ENCODE measurements at places on chromosomes 3 and 15.

DNA sequence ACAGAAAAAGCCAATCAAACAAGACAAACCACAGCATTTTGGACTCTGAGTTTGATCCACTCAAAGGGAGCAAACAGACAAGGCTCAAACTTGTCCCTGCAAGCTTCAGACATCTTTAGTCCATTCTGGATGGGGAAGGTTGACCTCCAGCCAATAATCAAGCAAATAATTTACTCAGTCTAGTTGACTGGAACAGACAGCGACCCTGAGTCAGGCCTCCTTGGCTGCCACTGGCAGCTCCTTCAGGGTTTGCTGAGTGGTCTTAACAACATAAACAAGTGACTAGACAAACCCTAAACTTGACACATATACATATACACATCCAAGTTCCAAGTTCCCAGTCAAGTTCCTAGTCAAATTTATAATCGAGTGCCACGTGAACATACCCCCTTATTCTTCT is 313.9 kb downstream of the POLQ start:
- no peak for DNase-seq

DNA sequence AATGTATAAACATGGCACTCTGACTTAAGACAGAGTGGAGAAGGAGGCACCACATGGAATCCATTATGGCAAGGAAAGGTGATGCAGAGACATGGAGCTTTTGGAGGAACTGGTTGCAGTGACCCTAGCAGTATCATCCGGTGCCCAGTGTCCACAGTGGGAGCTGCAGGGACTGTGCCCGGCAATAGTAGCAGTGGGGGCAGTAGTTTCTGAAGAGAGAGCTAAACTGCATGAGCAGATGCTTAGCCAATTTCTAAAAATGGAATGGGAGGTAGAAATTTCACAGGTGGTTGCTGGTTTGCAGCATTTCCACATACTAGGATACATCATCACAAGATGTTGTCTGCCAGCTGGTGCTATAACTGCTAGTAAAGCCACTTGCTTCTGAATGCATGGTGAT is 7.8 kb upstream of the TM2D3 start:
- DNase-seq, result no peak

GRCh38 chr3:14212032-14212431 is 33.4 kb downstream of the LSM3 start:
- no peak for DNase-seq

GRCh38 chr15:47944637-47945288 is 176.0 kb upstream of the SLC24A5 start:
- DNase-seq, result no peak

DNA sequence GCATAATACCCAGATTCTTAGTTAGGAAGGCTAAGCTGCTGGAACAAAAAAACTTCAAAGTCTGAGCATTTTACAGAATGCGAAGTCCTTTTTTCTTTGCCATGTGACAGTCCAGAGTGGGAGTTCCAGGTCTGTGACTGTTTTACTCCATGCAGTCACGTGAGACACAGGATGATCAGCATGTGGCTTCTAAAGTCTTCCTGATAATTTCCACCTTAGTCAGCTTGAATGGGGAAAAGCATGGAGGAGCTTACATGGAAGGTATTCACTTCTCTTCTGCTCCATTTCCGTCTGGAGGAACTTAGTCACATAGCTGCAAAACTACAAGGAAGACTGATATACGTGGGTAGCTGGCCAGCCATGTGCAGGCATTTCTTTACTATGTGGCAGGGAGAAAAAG is 1.7 kb downstream of the SNTN start:
- no peak for DNase-seq

GRCh38 chr3:27607370-27607769 is 114.8 kb downstream of the EOMES start:
- DNase-seq, result no peak

DNA sequence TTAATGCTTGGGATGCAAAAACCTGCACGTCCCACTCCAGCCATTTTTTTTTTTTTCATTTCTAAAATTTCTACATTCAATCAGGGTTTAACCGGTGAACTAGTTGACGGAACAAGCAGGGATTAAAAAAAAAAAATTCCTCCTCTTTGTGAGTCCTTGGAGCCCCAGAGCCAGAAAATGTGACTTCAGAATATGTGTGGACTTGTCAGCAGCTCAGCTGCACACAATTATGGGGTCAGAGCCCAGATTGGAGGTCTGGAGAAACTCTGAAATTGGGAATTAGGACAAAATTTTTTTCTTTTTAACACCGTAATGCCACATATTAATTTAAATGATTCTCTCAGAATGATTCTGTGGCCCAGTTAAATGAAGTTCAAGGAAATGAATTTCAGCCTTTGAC is 921.0 kb upstream of the CFAP20DC start:
- DNase-seq, result no peak

DNA sequence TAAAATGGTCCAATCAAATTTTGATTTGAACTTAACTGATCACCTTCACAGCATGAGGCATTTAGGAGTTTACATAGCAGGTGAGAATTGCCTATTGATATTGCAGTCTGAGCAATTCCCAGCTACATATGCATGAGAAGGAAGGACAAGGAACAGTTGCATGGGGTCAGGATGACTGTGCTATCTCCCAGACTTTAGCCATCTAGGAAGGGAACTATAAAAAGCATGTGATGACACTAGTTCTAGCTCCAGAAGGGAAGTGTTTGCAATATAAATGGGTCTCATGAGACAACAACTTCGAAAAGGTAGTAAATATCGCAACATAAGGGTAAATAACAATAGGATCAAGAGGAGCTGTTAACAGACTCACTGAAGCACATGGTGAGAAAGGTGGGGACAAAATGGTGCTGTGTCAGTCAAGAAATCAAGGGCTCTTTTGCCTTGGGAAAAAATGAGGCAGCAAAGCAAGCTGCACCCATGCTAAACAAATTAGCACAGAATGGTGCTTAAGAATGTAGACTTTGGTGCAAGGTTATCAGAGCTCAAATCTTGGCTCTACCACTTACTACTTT is 90.4 kb upstream of the SLC2A2 start:
- DNase-seq, result no peak

GRCh38 chr3:13276438-13277195 is 143.5 kb downstream of the NUP210 start:
- no peak for DNase-seq

GRCh38 chr15:58260725-58261267 is 122.6 kb downstream of the AQP9 start:
- DNase-seq, result no peak

DNA sequence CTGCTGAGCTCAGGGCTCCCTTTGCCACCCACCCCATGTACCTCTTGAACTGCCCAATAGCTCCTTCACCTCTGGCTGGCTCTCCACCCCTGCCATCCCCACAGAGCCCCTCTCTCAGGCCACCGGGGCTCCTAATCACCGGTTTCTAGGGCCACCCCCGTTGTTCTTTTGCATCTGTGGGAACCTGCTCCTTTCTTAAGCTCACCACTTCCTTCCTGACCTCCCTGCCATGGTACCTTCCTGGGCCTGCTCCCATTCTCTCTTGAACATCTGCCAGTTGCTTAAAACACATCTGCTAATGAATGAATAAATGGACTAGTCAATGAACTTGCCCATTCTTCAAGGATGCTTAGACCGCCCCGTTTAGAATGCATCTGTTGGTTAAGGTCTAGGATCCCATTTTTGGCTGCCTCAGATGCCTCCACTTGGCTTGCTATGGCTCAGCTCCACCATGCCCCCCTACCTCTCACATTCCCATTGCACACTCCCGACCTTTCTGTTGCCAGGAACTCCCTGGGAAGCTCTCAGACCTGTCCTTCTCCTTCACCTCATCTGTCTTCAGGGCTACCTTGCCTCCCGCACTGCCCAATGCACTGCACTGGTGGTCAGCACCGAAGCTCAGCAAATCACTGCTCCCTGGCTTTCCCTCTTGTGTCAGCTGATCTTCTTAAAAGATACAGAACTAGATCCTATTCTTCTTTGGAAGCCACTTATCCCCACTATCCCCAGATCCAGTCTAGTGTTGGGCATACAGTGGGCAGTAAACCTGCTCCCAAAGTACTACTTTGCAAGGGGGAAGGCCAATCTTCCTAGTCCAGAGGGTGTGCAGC is 9.1 kb downstream of the AMOTL2 start:
- no peak for DNase-seq

DNA sequence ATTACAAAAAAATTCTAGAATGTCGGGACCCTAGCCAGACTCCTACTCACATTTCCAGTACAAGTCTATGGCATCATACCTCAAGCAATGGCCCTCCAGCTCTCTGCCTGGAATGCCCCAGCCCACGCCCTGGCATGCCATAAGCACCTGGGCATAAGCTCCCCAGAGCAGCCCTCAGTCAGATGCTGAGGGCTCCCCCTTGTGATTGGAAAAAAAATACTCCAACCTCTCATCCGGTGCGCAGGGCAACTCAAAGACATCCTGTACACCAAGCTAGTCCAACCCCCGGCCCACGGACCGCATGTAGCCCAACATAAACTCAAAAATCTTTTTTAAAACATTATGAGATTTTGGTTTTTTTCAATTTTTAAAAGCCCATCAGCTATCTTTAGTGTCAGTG is 115.4 kb downstream of the NEK10 start:
- no peak for DNase-seq

DNA sequence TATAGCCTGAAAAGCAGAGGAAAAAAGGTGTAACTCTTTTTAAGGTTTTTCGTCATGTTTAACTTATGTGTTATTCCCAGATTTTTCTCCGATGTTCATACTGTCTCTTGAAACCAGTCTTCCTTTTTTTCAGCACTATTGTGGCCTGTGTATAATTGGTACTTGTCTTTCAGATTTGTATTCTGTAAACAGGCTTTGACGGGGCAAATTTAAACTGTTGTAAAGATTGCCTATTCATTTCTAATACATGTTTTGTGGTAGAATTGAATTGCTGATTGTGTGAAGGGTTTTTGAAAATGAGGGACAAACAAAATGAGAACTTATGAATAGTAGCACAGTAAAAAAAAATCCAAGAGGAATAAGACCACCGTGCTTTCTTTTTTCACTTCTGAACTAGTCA is 33.6 kb downstream of the AKAP13 start:
- no peak for DNase-seq
